ENCODE measurements at places on chromosomes 1 and 21.
A peak's percentile ranks its signal among the peaks of the same experiment; 100 is the strongest.

DNA sequence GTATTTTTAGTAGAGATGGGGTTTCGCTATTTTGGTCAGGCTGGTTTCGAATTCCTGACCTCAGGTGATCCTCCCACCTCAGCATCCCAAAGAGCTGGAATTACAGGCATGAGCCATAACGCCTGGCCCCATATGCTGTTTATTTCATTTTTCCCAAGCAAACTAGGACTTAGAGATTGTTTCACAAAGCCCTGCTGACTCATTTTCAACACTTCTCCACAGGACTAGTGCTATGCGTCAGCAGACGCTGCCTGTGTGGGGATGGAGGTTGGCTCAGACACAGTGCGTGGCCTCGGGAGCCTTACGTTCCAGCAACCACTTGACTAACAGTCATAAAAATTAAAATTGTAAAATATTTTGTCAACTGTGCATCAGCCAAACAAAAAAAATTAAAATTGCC lies 22.7 kb downstream of the PKNOX1 start:
- no peak for DNase-seq

DNA sequence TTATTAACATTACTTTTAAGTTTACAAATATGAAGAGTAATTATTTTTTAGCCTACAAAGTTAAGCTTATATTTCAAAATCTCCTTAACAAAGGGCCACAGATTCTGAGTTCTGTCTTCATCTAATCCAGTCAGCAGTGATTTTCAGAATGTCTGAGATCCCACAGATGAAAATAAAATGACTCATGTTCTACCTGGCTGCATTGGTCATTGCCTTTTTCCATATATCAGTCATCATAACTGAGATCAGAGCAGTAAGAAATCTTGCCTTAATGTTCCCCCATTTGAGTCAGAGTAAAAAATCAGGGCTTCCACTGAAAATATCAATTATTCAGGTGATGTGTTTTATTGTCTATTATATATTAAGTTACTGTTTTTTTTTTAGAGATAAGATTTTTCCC lies 416.1 kb downstream of the MRPL39 start:
- no peak for DNase-seq

- DNase-seq = no peak
Observed at GRCh38 chr1:154403983-154404382, 1.2 kb upstream of the IL6R start.

- no peak for DNase-seq
Observed at GRCh38 chr1:224466154-224466553, 31.6 kb upstream of the WDR26 start.

- DNase-seq = no peak
Observed at GRCh38 chr1:37952738-37953137, 5.9 kb upstream of the INPP5B start.

DNA sequence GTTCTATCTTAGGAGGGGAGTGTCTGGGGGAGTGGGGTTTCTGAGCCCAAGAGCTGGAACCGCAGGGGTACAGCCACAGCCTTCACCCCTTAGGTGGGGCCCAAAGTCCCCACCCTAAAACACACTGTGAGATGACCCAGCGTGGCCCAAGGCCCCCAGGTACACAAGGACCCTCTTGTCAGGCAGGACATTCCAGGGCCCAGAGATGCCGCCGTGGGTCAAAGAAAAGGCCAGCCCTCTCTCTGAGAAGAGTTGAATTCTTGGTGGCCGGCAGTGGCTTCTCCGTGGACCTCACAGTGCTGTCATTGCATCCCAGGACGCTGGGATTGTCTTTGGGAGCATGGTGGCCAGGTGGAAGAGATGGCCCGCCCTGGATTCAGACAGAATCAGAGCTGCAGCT lies 176.3 kb upstream of the C1orf174 start:
- no peak for DNase-seq

- peak; percentile 82 for DNase-seq
Observed at GRCh38 chr1:6962996-6963911, 178.0 kb downstream of the CAMTA1 start.

Data from activated CD8-positive, alpha-beta memory T cell treated with anti-CD3 and anti-CD28 coated beads for 24 hours (primary cell).